Activated CD4-positive, alpha-beta T cell treated with anti-CD3 and anti-CD28 coated beads, Interleukin-2, amount 50 U/mL, for 4 hours (primary cell): ENCODE measurements at places on chromosomes 6 and 20.

DNA sequence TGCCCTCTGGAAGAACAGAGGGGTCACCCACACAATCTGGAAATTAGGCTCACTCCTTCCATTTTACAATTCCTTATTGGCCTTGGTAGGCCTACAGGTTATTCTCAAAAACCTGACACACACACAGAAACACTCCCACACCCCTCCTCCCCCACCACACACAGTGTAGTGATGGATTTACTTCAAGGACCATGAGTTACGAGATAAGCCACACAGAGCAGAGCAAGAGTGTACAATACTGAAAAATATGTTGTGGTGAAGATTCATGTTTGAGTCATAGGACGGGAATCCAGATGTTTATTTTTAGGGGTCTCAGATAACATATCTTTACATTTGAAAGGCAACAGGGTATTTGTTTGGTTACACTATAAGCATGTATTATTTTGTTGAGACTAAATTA, 291.9 kb downstream of the PLCB1 start:
- no peak for DNase-seq

GRCh38 chr20:33832103-33832804, 21.1 kb downstream of the CHMP4B start:
- DNase-seq: no peak

DNA sequence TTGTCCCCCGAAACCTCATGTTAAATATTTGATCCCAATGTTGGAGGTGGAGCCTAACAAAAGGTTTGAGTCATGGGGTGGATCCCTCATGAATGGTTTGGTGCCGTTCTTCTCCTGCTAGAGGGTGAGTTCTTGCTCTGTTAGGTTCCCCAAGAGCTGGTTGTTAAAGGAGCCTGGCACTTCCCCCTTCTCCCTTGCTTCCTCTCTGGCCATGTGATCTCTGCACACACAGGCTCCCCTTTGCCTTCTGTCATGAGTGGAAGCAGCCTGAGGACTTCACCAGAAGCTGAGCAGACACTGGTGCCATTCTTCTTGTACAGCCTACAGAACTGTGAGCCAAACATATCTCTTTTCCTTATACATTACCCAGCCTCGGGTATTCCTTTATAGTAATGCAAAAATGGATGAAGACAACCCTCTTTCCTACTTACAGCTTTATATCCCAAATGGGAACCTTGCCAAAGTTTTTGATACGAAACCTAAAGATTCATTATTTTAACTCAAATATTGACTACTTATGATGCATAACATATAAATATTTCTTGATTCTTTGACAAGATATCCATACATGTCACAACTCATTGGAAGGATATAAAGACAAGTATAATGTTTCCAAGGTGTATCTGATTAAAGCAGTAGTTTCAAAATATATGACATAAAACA, 61.0 kb downstream of the RNF182 start:
- no peak for DNase-seq

DNA sequence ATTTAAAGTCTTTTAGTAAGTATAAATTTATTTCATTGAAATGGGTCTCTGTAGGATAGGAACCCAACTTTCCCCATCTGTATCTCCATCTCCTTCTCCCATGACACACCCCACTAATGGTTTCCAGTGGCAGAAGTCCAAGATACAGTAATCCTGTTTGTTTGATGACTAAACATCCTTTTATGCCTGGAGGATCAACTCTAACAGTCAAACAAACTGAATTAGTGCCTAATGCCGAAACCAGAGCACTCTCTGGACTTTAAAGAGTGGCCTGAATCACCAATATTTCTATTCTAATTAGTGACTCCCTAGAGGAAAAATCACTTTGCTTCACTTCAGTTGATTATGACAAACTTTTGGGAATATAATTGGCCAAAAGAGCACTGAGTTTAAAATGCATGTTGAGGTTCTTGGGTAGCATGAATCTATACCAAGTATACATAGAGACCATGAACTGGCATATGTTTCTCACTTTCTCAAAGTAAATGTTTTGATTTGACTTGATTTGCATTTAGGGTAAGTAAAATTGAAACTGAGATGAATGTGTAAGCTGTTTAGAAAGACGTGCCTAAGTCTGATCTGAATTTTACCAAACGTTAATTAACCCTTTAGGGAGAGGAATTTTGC, 776.4 kb upstream of the NRSN1 start:
- no peak for DNase-seq

DNA sequence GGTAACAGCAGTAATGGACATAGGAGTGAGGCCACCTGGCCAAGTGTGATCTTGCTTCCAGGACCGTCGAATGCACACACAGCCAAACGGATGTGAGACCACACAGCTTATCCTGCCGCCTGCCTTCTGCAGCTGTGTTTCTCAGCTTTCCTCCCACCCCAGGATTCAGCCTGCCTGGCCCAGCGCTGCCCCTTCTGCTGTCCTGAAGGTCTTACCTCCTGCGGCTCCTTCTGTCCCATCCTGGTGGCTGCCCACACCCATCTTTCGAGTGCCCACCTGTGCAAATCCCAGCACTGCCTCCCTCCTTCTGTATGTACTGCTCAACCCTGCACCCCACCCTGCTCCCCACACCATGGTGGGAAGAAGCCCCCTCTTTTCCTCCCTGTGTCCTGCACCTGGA, 49.4 kb upstream of the DACT2 start:
- no peak for DNase-seq

- DNase-seq: no peak
Observed at GRCh38 chr6:45438849-45439406, 61.2 kb upstream of the SUPT3H start.

GRCh38 chr6:167921831-167922230, 75.6 kb upstream of the KIF25 start:
- DNase-seq: no peak

DNA sequence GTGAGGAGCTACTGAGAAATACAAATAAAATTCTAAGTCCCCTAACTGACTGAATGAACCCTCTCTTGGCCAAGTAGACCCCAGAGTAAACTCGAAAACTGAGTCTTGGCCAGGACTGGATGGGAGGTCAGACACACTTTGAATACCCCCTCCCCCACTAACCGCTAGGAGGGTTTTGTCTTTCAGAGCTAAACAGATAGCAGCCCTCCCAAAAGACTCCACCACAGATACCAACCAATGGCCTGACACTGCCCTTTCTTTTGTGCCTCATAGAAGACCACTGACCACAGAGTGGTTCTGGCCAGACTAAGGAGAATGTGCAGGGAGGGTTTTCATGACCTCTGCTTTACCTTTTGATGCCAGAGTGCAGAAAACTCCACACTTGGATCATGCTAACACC, 42.1 kb downstream of the SPACA1 start:
- DNase-seq: no peak

DNA sequence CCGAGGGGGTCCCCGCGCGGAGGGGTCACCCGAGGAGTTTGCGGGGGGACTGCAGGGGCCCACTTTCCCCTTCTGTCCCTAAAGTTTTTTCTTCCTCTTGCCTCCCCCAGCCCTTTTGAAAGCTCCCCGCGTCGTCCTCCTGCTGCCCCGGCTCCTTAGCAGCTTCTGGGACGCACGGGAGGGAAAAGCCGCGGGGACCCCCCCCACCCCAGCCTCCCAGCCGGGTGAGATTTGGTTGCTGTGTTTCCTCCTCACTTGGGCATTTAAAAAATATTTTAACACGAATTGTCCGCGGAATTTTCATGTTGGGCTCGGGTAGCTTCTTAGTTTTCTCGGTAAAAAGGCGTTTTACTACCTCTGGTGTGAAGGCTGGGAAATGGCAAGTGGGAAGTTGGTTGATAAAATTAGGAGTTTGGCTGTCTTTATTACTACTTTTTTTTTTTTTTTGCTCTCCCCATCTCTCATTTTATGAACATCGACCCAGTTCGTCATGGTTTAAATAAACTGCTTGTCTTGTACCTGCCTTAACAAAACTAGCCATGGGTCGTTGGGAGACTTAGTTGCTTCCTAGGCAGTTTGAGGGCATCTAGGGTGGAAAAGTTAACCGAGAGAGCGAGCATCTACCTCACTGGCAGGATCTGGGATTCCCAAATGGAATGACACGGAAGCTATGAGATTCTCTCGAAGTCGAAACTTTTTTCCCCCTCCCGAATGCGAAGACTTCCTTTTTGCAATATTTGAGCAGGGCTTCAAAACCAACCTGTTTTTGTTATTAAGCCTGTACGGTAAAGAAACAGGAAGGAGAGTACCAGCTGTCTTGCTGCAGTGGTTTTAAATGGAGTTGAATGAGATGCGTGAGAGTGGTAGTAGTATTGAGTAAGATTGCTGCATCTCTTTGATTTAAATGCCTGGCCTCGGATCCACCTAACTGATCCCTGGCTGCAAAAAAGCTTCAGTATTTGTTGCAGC, 868 bp downstream of the NCOA3 start:
- DNase-seq: no peak

GRCh38 chr6:128139519-128139918, 238.7 kb upstream of the THEMIS start:
- DNase-seq: no peak

- DNase-seq: no peak
Observed at GRCh38 chr6:111809264-111809663, 64.0 kb downstream of the FYN start.

GRCh38 chr6:143026696-143027449, 33.8 kb upstream of the AIG1 start:
- DNase-seq: peak; percentile 44

DNA sequence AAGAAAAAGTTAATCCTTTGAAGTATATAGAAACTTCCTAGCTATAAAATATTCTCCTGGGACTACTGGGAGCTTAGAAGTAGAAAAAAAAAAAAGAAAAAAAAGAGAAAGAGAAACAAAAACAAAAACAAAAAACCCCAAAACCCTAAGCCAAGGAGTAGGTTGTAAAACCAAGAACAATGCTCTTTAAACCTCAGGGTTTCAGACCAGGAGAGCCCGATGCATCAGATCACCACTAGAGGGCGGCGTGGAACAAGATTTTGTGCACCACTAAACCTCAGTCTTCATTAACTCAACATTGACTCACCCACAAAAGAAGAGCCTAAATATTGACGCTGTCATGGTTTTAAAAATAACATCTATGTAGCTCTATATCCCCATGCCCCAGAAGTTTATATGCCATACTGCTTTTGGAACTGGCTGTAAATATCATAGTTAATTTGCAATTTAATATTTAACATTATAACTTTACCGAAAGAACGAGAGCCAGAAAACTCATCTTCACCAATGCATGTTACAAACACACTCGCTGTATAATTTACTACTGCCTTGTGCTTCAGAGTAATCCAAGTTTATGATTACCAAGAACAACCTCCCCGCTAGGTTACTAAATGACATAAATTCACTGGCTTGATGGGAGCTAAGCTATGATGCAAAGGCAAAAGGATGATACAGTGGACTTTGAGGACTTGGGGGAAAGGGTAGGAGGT, 19.2 kb downstream of the MCUR1 start:
- DNase-seq: peak; percentile 89
